NCI-H526 (cell line): ENCODE measurements at places on chromosomes 6 and 20.

- DNase-seq = no peak
Measured at GRCh38 chr6:53761036-53761435, 33.8 kb upstream of the LRRC1 start.

DNA sequence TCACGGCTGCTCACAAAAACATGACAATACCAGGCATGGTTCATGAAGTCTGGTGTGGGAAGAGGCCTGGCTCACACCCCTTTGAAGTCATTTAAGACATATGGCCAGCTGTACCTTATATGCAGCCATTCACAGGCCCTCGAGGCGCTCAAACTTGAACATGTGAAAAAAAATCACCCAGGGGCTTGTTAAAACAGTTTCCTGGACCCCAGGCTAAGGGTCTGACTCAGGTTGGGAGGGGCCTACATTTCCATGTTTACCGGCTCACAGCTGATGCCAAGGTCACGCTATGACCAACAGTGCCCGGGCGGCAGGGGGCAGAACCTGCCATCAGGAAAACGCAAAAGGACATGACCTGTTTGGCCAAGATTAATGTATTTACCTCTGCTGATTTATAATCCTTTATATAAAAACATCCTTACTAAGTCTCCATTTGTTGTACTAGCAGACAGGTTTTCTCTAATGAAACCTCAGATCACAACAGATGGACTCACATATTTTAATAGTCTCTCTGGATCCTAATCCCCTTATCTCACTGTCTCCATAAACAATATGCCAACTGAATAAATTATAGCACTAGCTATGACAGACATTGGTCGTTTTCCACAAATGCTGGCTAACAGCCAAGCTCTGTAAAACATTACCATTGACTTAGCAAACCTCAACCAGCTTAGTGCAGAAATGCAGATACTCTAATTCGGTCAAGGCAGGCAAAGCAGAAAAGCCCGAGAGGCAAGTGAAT, 19.9 kb downstream of the EZR start:
- DNase-seq = peak; percentile 88

- DNase-seq = no peak
Measured at GRCh38 chr6:157033428-157034140, 256.4 kb downstream of the ARID1B start.

DNA sequence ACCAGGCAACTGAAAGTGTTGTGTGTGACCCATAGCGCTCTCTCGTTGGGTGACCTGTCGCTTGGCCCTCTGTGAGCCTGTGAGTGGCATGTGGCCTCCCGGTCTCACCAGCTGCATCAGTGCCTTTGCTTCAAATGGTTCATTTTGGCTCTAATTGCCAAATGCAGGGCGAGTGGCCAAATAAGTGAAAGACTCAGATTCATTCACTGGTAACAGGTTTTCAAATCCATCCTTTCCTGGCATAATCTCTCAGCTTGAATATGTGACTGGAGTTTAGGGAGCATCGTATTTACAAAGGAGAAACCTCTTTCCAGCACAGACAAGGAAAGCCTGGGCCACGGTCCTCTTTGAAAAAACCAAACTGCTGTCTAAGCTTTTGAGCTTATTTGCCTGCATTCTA, 321.6 kb upstream of the QKI start:
- no peak for DNase-seq
